Natural killer cell treated with Interleukin-12 subunit alpha and Interleukin-12 subunit beta and Interleukin-15 and Interleukin-18, amount 100 ng/mL, for 72 hours (primary cell): ENCODE measurements at places on chromosomes 12 and 14. TPM values are rescaled to one million over a fixed set of nuclear protein-coding genes. Genes with fewer than 3 reads are reported as not detected.

- no peak for DNase-seq
These were observed 26.2 kb downstream of the MNAT1 start for GRCh38 chr14:60760644-60761364.

- DNase-seq: no peak
These were observed 110.2 kb downstream of the SNAPC1 start for GRCh38 chr14:61872452-61872851.

The FOXG1 gene
- not detected for total RNA-seq

DNA sequence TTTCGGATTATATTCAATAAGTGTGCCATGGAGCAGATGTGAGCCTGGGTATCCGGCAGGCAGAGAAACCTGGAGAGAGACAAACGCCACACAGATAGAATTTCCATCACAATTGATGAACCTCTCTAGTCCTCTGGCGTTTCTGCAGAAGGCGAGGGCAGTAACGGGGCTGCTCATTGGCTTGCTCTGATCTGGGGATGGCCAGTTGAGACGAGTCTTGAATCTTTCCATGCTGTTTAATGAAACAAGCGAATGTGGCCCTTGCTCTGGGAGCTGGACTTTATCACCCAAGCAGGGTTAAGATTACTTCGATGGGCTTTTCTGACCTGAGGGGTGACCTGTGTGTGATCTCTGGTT is 42.4 kb upstream of the CLMN start:
- no peak for DNase-seq

The GAS2L3 gene
- total RNA-seq: 3.1 TPM

The KLRC1 gene
- 52.9 TPM for total RNA-seq

DNA sequence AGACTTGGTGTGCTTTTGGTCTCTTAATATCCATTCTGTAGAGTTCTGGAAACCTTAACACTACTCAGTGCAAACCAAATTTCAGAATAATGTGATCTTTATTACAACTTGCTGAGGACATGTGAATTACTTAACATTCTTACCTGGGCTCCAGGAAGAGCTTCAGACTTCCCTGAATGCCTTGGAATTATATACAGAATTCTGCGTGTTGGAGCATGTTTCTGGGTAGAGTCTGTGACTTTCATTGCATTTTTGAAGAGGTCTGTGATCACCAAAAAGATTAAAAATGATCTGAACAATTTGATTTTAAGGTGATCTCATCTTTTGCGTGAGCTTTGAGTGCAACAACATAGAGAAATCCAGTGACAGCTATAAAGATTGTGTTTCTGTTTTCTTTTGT is 35.4 kb downstream of the ZDHHC17 start:
- DNase-seq: no peak

The FGF23 gene
- total RNA-seq: not detected

The TAS2R46 gene
- 5.6 TPM for total RNA-seq

DNA sequence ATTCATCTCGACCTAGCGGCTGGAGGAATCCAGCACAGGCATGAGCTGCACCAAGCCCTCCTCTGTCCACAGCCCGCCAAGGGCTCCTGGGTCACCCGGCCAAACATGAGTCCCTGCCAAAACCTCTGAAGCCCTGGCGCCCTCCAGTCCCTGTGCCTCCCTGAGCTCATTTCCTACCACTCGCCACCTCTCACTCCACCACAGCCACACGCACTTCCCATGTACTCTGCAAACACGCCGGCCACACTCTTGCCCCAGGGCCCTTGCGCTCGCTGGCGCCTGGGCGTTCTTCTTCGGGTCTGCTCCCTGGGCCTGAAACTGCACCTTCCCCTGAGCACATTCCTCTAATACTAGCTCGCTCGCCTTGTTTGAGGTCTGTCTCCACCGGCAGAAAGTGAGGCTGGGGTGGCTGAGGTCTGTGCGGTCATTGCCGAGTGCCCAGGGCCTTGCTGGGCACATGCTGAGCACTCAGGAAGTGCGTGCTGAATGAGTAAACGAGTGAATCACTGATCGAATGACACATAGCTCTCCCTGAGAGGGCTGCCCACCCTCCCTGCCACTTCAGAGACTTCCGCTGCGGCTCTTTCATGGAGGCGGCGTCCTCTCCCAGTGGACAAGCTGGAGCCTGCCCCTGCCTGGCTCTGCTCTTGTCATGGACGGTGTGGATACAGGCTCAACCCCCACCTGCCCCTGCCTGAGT is 33.7 kb upstream of the DLK1 start:
- DNase-seq: no peak

The CYP46A1 gene
- total RNA-seq: not detected

DNA sequence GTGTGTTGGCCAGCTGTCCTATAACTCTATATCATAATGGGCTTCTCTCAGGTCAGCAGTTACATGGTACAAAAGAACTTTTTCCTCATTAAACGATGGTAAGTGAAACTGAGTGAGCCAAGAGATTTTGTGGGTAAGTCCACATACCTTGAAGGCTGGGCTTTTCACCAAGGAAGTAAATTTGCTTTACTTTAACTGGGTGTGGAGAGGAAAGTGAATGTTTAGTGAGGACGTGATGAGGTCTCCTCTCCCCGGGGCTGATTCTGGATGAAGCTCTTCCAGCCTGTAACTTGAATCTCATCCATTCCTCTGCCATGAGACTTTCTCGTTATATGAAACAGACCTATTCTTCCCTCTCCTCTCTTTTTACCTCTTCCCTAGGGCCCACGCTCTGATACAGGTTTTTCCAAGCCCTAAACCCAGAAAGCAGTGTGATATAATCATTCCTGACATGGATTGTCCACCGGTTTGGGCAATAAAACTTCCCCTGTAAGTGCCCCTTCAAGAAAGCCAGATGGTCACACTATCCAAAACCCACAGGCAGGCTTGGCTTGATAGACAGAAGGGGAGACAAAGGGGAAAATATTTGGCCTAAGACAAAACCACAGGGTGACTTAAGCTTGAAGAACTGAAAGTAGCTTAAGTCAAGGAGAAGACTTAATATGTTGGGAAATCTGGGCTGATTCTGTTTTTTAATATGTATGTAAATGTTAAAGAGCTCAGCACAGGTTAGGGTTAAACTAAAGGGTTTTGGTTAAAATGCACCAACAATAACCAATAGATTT is 50.3 kb downstream of the CIT start:
- DNase-seq: no peak

The TEP1 gene
- total RNA-seq: 38.2 TPM

The SVOP gene
- not detected for total RNA-seq

DNA sequence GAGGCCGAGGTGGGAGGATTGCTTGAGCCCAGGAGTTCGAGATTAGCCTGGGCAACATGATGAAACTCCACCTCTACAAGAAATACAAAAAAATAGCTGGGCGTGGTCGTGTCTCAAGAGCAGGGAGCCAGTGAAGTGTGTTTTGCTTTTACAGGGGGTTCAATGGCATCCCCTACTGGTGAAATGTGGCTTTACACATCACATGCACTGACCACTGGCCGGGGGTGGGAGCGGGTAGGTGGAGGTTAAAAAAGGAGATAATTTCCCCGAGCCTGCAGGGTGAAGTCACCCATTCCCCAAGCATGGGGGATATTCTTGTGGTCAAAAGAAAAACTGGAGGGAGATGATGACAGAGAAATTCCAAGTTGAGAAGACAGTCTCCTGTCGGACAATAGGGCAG is 63.6 kb upstream of the PWP1 start:
- no peak for DNase-seq

The CDC42BPB gene
- total RNA-seq: 2.2 TPM

- DNase-seq: no peak
These were observed 7.2 kb downstream of the CARMIL3 start for GRCh38 chr14:24058951-24059475.
